Aorta (tissue), 5 donors: ENCODE measurements at places on chromosomes 4 and X.

DNA sequence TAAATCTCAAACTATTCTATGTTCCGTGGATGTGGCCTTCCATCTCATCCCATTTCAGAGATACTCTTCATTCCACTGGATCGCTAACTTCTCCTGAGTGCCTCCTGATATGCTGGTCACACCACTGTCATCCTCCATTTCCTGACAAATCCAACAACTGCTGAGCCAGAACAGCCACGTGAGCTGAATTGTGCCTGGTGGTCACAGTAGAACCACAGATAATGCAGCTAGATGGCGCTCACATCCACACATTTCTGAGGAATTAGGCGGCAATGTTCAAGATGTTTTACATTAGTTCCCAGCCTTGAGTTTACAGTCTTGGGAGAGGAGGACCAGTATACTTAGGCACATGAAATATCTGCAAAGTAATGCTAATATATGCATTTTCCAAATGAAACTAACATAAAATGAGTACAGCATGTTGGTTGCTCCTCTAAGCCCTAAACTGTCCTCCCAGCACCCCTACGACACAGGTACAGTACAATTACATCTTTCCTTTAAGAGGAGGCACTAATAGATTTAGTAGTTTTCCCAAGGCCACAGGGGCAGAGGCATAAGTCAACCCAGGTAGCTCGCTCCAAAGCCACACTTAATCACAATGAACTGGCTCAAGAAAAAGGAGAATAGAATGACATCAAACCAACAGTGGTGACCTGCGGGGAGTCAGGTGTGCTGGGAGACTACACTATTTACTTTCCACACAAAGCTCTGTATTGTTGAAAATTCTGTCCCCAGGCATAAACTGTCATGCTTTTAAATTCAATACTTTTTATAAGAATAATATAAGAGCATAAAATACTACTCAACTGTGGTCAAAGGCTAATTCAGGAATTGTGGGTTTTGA lies 134.2 kb downstream of the CHIC2 start:
- no peaks in the 10 kb centered on the region for H3K27me3 ChIP-seq
- no peaks in the 10 kb centered on the region for H3K36me3 ChIP-seq
- peak; percentile 82 for DNase-seq
- no peak overlapping the region for H3K4me3 ChIP-seq

GRCh38 chr4:7428261-7429068 lies 6.3 kb downstream of the PSAPL1 start:
- H3K27ac ChIP-seq: no peak overlapping the region
- no peak overlapping the region for H3K4me3 ChIP-seq
- no peaks in the 10 kb centered on the region for H3K36me3 ChIP-seq

GRCh38 chr4:53626491-53626890 lies 35.2 kb upstream of the LNX1 start:
- H3K4me1 ChIP-seq: no peaks in the 10 kb centered on the region
- no peak for DNase-seq
- H3K36me3 ChIP-seq: no peaks in the 10 kb centered on the region

- no peaks in the 10 kb centered on the region for H3K4me1 ChIP-seq
- H3K27ac ChIP-seq: no peak overlapping the region
- no peak overlapping the region for H3K4me3 ChIP-seq
- H3K36me3 ChIP-seq: no peaks in the 10 kb centered on the region
These were observed 665.5 kb downstream of the CCSER1 start for GRCh38 chr4:90792696-90793095.

DNA sequence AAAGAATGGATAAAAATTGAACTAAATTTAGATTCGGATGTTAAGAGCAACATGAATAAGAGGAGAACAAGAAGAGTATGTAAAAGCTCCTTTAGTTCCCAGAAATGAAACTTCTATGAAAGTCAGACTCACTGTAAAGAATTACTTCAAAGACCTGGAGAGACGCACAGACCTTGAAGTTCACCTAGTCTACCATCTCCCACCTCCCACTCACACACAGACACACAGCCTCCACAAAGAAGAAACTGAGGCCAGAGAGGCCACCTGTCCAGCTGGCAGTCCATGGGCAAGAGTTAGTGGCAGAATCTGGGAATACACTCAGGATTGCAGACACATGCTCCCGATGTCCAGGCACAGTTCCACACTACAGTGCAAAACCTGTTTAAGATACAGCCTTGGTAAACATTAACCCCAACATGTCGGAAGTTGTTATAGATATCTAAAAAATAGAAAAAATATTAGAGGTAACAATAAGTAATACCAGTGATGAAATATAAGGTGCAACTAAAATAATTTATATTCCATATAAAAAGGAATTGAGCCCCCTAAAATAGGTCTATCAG lies 288.8 kb downstream of the INPP4B start:
- H3K4me3 ChIP-seq: no peak overlapping the region
- no peaks in the 10 kb centered on the region for H3K27me3 ChIP-seq
- H3K36me3 ChIP-seq: no peaks in the 10 kb centered on the region
- no peak for DNase-seq
